ENCODE measurements at places on chromosomes 13 and 19.

DNA sequence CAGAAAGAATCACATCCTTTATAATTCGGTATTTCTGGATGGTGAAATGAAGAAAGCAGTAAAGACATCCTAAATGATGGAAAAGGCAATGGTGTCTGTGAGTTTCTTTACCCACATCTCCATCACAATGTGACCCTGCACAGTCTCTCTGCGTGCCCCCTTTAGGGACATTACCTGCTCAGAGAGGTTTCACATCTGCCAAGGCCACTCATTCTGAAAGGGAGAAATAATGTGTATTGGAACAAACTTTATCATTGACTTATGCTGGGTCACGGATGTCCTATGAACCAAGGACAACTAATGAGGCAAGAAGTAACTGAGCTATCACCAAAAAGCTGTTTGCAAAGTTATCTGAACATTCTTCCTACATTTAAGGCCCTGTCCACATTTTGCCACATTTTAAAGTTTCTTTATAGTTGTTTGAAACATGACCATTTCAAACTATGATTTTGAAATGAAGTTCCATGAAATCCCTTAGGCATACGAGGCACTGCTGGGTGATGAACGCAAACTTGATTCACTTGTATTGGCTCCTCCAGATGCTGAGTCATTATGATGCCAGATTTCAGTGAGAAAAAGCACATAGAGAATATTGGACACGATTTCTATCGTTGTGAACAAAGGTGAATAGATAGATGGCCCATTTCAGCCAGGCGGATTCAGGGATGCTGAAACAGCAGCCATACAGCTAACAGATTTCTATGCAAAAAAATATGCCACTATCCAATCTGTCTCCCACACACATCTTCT, 63.5 kb upstream of the HMGB1 start:
- no peak for DNase-seq

DNA sequence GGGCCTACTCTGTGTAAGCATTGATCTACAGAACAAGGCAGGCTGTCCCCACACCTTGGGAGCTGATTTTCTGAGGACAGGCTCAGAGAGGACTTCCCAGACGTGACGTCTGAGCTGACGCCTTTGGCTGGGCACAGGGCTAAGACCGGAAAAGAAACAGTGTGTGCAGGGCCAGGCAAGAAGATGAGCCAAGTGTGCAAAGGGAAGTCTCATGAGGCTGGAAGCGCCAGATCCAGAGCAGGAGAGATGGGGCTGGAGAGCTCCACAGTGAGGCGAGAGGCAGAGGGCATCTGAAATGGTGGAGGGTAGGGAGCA, 12.7 kb downstream of the IGLON5 start:
- no peak for DNase-seq

DNA sequence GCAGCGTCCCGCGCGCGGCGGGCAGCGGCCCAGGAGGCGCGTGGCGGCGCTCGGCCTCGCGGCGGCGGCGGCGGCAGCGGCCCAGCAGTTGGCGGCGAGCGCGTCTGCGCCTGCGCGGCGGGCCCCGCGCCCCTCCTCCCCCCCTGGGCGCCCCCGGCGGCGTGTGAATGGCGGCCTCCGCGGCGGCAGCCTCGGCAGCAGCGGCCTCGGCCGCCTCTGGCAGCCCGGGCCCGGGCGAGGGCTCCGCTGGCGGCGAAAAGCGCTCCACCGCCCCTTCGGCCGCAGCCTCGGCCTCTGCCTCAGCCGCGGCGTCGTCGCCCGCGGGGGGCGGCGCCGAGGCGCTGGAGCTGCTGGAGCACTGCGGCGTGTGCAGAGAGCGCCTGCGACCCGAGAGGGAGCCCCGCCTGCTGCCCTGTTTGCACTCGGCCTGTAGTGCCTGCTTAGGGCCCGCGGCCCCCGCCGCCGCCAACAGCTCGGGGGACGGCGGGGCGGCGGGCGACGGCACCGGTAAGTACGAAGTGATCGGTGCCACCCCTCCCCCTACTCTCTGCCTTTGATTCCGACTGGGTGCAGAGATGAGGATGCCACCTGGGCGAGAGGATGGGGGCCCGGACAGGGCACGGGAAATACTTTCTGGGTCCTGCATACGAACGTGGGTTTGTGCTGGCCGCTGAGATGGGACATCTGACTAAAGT, 874 bp downstream of the TRIM28 start:
- DNase-seq: no peak

DNA sequence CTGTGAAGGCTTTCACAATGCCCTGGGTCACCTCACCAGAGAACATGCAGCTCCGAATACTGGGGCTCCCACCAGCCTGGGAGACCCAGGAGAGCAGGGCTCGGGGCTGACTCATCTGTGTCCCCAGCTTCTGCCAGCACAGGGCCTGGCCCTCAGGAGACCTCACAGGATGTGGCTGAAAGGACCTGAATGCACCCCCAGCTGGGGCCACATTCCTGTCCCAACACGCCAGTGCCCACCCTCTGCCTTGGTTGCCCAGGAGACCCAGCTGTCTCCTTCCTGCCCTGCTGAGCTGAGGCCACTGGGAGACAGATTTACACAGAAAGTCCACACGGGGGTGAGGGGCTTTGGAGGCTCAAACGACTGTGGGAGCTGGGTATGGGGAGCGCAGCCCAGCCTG, 11.9 kb downstream of the BCAT2 start:
- no peak for DNase-seq

- peak; percentile 87 for DNase-seq
Measured at GRCh38 chr19:46717034-46717715, at the start of gene PRKD2. PRKD2 (minus strand) TSS chr19:46717114; CDS start chr19:46716370, 744 bp downstream.

- DNase-seq: no peak
Measured at GRCh38 chr13:38321654-38322053, 28.0 kb upstream of the UFM1 start.

DNA sequence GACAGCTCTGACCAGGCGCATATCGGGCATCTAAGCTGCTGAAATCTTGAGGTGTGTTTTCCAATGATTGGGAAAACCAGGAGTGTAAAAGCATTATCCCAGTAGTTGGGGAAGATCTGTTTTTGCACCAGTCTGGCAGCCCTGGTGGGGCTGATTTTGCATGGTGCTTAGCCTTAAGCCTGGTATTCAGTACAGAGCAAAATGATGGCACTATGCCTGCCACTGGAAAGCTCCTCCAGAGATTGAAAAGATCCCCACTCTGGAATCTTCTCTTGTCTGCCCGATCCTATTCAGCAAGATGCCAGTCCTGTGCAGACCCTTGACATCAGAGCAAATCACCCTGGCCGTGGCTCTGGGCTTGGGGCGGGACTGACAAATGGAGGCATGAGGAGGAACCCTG, 44.7 kb upstream of the SIAH3 start:
- DNase-seq: no peak

- no peak for DNase-seq
Measured at GRCh38 chr13:63693696-63694095, 2278.0 kb upstream of the PCDH20 start.

GRCh38 chr19:38725469-38726283, 18.6 kb downstream of the CAPN12 start:
- no peak for DNase-seq

DNA sequence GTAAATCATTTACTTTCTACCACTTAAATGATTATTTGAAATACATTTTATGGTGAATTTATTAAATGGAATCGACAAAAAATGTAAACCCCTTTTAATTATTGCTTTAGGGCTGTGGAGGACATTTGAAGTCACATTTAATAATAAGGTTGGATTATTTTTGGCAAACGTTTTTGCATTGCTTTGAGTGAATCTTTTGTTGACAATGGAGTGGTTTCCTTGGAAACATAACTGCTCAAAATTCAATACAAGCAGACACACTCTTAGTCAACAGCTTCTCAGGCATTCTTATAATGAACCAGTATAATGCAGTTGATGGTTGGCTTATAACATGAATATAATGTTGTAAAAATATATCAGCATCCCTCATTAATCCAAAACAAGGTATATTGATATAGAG, 104.7 kb downstream of the DCLK1 start:
- DNase-seq: no peak

GRCh38 chr19:4699826-4700692, 23.6 kb downstream of the DPP9 start:
- no peak for DNase-seq

DNA sequence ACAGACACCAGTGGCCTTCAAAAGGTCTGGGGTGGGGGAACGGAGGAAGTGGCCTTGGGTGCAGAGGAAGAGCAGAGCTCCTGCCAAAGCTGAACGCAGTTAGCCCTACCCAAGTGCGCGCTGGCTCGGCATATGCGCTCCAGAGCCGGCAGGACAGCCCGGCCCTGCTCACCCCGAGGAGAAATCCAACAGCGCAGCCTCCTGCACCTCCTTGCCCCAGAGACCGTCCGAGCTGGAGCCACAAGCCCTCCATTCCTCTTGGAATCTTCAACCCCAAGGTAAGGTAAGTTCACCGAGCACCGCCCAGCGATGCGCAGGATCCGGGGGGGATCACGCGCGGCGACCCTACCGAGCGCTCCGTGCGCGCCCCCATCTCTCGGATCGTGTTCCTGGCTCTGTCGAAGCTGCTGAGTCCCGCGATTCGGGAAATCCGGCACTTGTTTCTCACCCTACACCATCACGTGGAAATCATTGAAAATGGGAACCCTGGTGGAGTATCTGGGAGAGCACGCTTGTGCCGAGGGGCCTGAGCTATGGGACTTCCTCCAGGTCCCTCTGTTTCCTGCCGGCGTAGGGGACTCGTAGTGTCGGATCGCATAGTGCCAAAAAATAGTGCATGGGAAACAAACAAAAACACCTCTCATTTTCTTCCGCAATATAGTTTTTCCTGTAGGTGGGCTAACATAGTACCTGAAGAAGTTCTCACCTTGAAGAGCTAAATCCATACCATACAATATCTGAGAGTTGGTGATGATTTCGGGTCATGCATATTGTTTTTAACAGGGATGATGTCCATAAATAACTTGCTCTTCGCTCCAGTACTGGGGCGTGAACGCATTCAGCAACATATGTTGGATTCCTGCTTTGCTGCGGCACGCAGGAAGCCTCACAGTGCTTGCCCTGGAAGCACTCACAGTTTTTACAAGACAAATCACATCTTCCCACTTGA, 9.3 kb downstream of the PDX1 start:
- DNase-seq: no peak

DNA sequence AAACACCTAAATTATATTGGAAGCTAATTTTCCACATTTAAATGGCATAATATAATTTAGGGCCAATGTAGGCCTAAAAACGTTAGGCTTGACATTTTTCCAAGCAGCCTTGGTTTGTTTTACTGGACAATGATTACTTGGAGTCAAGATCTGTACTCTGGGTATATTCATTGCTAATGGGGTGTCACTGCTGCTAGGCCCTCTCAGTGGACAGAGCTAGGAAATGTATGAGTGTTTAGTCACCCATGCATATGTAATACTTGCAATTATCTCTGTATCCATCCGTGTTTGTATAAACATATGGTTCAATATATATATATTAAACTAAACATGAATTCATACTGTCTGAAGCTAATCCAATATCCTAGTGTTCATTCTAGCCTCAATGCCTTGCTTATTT, 598.1 kb downstream of the DCT start:
- no peak for DNase-seq

DNA sequence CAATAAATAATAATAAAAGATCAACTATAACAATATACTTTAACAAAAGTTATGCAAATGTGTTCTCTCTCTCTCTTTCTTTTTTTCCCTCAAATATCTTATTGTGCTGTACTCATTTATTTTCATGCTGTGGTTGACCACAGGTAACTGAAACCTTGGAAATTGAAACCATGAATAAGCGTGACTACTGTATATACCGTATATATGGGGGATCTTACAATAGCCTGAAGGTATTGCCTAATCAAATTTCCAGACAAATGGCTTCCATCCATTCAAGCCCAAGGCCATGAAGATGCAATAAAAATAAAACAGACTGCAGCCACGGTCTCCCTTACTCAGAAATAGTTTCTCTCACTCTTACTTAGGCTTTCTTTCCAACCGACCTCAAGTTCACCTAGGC, 98.3 kb downstream of the SLITRK6 start:
- DNase-seq: no peak

DNA sequence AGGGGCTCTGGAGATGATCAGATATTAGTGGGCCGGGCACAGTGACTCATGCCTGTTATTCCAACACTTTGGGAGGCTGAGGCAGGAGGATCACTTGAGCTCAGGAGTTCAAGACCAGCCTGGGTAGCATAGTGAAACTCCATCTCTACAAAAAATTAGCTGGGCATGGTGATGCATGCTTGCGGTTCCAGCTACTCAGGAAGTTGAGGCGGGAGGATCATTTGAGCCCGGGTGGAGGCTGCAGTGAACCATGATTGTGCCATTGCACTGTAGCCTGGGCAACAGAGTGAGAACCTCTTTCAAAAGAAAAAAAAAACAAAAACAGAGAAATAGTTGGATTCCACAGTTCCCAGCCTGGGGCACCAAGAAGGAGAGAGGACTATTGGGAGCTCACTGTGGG, 17.9 kb upstream of the SHFL start:
- no peak for DNase-seq

DNA sequence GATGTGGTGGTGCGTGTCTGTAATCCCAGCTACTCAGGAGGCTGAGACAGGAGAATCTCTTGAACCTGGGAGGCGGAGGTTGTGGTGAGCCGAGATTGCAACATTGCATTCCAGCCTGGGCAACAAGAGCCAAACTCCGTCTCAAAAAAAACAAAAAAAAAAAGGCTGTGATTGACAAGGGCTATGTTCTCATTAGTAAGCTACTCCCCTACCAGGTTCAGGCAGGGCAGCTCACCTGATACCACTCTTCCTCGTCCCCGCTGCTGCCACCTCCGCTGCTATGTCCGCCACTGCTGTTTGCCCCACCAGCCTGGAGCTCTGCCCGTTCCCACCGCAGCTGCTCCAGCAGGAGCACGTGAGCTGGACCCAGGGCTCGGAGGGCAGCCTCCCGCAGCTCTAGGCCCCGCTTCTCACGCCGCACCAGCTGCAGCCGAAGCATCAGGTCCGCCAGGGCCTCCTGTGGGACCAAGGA, 9.4 kb downstream of the USHBP1 start:
- no peak for DNase-seq

GRCh38 chr13:109384491-109385241, 401.7 kb downstream of the IRS2 start:
- DNase-seq: no peak

DNA sequence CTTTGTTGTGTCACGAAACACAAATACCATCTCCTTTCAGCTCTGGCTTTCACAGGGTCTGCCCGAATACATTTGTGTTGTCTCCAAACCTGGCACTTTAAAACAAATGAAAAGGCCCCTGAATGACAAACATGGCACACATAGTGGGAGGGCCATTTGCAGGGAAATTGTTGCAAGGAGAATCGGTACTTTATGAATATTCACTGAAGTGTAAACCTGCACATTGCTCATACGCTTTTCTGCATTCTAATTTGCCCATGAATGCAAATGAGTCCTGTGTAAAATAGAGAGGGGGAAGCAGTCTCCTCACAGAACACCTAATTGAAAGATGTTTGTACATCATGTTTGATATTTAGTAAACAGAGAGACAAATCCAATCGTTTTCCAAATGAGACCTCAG, 82.7 kb upstream of the PCDH8 start:
- DNase-seq: no peak

DNA sequence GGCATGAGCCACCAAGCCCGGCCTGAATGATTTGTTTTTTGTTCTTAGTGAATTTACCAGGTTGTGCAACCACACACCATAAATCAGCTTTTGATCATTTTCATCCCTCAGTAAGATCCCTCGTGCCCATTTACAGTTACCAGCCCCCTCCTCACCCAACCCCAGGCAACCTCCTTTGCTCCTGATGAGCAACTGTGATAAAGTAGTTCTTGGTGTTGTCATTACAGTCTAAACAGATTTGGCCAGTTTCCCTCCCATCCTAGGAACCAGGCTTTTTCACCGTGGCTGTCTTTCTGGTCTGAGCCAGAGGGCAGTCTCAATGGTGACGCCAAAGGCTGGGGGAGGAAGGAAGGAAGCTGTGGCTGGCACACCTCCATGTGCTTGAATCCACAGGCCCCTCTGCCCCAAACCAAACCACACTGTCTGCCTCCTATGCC, 61.2 kb upstream of the WDFY2 start:
- peak; percentile 49 for DNase-seq
